ENCODE measurements at places on chromosomes 5 and 9.

GRCh38 chr5:80866371-80866770 is 93.8 kb upstream of the RASGRF2 start:
- DNase-seq = no peak

DNA sequence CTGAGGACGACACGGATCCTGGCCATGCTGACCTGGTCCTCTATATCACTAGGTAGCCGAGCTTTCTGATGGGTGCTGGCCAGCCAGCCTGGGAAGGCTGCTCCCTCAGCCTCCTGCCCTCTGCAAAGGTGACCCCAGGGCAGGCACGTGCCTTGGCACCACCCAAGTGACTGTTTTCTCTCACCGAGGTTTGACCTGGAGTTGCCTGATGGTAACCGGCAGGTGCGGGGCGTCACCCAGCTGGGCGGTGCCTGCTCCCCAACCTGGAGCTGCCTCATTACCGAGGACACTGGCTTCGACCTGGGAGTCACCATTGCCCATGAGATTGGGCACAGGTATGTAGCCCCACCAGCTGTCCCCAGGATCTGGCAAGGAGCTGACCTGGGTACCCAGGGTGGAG is 3.8 kb downstream of the ADAMTS13 start:
- DNase-seq = no peak

DNA sequence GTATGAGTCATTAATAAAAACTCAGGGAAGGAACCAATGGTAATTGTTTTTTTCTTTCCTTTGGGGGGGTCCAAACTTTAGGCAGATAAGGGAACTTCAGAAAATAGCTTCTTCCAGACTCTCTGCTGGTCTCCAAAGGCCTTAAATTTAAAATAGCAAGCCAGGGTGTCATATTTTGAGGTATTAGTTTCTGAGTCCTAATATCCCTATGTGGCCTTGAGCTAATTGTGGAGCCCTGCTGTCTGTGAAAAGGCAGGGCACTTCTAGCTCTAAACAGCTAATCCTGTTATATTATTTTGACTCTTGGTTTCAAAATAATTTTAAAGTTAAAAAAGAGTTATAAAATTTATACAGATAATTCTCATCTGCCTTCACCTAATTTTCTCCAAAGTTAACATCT is 195.7 kb upstream of the PPP1R2B start:
- no peak for DNase-seq

DNA sequence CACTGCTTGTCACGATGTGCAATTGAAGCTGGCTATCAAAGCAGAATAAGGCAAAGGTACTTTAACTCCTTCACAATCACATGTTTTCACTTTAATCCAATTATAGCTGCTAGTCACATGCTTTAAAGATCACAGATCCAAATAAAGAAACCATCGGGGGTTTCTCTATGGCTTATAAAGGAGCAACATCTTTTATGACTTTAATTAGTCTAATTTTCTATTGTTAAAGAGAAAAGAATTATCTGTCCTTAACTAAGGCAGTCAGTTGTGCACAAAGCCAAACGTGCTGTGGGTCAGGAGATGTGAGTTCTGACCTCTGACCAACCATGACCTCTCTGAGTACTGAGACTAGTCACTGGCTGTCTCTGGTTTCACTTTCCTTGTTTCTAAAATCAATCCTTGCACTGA is 561.1 kb downstream of the RAB3C start:
- DNase-seq = no peak

GRCh38 chr9:21398955-21399489 is 9.9 kb upstream of the IFNA8 start:
- no peak for DNase-seq

Measured in H1 (cell line).